ENCODE measurements at places on chromosomes 13 and 19.
A peak's percentile ranks its signal among the peaks of the same experiment; 100 is the strongest.

GRCh38 chr19:50833802-50834167 is 411 bp upstream of the KLK15 start:
- no peak for DNase-seq

GRCh38 chr19:13902993-13903555 is 2.8 kb downstream of the BRME1 start:
- no peak for DNase-seq

GRCh38 chr13:51269039-51269438 is 46.8 kb downstream of the FAM124A start:
- DNase-seq: no peak

DNA sequence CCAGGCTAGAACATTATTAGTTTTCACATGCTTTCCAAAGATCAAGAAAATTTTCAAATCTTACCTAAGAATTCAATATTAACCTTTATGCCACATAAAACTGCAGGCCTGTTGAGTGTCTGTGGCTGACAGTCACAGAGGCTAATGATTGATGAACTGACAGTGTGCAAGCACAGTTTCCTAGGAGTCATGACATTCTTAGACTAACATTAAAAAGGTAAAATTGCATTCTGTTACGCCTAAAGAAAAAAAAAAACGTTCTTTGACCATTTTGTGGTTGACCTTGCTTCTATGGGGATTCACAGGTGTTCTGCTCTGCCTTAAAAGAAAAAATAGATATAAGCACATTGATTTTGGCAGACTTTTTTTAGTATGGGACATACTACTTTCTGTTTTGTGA is 1776.2 kb downstream of the PCDH9 start:
- no peak for DNase-seq

DNA sequence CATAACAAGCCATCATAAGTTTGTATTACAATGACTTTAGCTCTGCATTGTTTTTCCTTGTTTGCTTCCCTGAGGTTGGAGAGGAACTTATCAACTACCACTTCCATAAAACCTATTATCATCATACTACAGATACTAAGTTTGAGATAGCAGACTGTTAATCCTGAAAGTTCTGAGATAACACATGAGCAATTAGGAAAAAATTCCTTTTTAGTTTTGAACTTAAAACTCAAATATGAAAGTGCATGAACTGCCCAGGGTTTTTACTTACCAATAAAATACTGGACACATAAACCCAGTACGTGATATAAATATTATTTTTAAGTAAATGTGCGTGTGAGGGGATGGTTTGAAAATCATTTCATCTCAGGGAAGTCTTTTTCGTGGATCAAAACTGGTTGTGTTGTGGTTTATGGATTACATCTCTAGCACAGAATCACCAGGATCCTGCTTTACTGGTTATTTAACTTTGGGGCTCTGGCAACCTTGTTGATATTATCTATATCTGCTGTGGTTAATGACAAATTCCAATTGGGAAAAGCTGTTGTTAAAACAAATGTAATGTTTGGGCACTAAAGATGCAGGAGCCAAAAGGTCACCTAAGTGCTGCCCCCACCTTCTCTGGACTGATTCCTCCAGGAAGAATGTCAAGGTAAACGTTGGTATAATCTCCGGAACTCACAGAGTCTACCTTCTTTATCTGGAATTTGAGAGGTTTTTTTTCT is 12.4 kb downstream of the CDX2 start:
- DNase-seq: no peak

- no peak for DNase-seq
Measured at GRCh38 chr13:54175466-54175865, 1146.9 kb downstream of the OLFM4 start.

GRCh38 chr19:56637976-56638555 is 4.9 kb upstream of the SMIM17 start:
- no peak for DNase-seq

GRCh38 chr19:31560086-31561060 is 211.1 kb upstream of the TSHZ3 start:
- DNase-seq: no peak

- no peak for DNase-seq
Measured at GRCh38 chr19:45953676-45954075, 20.0 kb downstream of the NOVA2 start.

DNA sequence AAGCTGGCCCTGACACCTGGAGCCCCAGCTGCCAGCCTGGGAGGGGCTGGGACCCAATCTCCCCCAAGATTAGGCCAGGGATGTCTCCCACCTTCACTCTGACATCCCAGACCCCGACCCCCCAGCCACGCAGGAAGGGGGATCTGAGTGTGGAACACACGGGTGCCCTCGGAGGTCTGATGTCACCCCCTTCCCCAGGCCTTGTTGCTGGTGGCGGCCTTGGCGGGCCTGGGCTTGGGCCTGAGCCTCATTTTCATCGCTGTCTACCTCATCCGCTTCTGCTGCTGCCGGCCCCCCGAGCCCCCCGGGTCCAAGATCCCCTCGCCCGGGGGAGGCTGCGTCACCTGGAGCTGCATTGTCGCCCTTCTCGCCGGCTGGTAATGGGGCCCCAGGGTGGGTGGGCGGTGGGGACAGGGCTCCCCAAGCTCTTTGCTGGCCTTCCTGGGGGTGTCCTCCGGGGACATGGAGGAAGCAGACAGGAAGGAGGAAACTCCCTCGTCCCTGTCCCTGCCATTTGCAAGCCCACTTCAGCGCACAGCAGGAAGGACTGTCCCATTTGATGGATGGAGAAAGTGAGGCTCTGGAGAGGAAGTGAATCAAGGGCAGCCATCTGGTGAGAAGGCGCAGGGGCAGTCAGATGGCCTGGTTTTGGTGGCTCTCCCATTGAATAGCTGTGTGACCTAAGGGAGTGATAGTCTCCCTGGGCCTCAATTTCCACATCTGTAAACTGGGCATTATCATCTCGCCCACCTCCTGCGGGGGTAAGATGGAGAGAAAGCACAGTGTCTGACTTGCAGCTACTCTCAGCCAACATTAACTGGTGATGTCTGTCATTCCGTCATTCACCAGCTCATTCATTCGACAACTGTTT is 3.9 kb downstream of the TTYH1 start:
- no peak for DNase-seq

DNA sequence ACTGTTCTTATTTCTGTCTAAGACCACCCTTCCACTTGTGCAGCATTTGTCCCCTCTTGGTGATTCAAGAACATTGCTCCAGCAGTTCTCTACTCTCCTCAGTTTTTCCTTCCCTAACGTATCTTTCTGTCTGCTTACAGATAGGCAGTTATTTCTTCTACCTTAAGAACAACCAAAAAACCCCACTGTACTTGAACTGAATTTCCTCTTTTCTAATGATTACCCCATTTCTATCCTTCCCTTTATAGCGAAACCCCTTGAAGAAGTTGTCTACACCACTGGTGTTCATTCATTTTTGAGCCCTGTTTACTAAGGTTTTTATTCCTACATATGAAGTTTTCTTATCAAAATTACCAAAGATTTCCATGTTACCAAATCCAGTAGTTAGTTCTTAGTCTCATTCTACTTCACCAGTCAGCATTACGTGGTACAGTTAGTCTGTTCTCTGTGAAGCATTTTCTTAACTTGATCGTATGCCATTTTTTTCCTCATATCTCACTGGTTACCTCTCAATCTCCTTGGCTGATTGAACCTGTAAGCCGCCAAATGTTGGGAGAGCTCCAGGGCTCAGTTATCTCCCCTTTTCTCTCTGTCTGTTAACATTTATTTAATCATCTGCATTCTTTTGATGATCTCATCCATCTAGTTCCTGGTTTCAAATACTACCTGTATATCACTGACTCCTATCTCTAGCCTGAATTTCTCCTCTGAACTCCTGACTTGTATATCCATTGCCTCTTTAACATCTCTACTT is 9.0 kb downstream of the LSM14A start:
- DNase-seq: no peak

- peak; percentile 58 for DNase-seq
Measured at GRCh38 chr19:11293433-11294389, 2.2 kb upstream of the TSPAN16 start.

DNA sequence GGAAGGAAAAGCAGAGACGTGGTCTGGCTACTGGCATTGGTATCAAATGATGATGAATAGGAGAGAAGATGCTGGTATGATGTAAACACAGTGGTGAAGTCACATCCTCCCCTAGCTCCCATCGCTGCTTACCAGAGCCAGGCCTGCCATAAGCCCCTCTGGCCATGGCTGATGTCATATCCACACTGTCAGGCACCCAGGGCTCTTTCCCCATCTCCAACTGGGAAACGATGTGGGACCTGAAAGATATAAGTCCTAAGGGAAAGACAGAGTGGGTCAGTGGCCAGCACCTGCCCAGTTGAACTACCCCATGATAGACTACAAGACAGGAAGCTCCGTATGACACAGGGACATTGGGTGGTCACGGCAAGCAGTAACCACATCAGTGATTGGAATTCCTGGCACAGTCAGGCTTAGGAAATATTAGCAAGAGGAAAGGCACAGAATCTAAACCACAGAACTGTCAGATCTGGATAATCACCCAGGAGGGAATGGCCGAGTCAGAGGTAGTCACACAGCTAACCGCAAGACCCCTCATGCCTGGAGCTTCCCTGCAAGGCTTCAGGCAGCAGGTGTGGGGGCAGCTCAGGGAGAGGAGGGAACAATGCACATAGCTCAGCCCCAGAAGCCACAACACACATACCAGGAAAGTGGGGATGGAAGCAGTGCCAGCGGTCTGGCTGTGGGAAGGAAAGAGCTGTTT is 3.8 kb downstream of the ZNF792 start:
- DNase-seq: no peak

- DNase-seq: no peak
Measured at GRCh38 chr19:4980838-4981680, 12.1 kb downstream of the KDM4B start.

- DNase-seq: no peak
Measured at GRCh38 chr19:39679056-39679790, 23.5 kb downstream of the LGALS16 start.

DNA sequence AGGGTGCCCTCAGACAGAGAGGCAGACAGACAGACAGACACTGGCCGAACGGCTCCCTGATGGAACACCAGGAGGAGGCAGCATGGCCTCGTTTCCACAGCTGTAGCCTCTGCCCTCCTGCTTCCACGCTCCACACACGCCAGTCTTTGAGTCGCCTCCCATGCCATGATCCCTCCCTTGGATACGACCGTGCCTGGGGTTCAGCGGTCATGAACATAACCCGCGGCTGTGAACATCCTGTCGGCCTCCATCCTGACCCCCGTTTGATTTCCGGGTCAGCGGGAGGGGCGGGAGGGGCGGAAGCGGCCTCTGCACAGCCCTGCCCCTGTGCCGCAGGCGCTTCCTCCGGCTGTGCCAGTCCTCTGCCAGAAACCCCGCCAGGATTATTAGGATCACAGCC is 23.4 kb downstream of the GP6 start:
- DNase-seq: no peak

- DNase-seq: no peak
Measured at GRCh38 chr19:14378890-14379289, 2.4 kb upstream of the ADGRE5 start.

GRCh38 chr13:106233134-106233735 is 302.2 kb downstream of the EFNB2 start:
- no peak for DNase-seq

GRCh38 chr13:63107179-63107943 is 1691.7 kb upstream of the PCDH20 start:
- DNase-seq: no peak

DNA sequence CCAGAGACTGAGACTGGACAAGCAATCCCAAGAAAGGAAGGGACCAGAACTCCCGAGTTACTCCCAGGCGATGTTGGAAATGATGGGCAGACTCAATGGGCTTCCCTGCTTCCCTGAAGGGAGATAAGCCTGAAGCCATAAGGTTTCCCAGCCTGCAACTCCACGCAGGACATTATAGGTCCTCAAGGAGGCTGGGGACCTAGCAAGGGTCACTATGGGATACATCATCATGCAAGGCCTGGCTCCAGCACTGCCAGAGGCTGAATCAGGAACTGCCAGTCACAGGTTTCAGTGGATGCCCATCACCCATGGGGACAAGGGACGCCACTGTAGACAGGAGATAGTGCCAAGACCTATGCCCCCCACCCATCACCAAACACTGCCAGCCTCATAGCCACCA is 338.7 kb downstream of the IRS2 start:
- DNase-seq: no peak

DNA sequence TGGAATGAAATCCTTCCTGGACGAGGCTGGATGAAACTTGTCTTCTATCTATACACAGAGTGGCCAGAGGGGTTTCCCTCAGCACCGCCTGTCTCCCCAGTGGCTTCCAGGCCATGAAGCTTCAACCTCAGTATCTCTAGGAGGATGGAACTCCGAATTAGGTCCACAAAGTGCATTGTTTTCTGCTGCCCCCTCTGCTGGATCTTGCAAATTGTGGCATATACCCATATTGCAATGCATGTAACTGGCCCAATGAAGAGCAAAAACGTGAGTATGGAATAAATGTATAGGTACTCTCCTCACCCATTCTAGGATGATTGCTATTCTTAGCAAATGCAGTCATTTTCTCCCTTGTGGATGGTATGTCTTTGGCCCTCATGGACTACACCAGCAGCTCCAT is 14.7 kb upstream of the LILRB4 start:
- no peak for DNase-seq

DNA sequence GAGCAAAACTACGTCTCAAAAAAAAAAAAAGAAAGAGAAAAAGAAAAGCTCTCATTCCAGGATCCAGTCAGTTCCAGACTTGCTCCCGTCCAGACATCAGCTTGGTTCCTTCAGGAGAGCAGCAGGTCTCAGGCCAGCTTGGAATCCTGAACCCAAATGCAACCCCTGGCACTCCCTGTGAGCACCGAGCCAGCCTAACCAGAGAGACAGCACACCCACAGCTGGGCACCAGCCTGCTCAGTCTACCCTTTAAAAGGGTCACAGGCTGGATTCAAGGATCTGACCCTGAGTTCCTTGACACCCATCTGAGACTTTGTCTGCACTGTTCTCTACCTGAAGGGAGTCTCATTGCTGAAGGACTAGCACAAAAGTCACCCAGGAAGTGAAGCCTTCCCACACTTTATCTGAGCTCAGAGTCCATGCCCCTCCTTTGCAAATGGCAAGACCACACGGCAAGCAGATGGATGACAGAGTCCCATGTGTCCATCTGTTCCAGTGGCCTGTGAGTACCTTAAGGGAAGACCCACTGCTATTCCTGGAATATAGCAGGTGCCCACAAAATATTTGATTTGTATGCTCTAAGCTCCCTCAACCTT is 1.4 kb downstream of the PEPD start:
- DNase-seq: no peak

GRCh38 chr13:31768351-31768750 is 29.0 kb downstream of the RXFP2 start:
- no peak for DNase-seq

DNA sequence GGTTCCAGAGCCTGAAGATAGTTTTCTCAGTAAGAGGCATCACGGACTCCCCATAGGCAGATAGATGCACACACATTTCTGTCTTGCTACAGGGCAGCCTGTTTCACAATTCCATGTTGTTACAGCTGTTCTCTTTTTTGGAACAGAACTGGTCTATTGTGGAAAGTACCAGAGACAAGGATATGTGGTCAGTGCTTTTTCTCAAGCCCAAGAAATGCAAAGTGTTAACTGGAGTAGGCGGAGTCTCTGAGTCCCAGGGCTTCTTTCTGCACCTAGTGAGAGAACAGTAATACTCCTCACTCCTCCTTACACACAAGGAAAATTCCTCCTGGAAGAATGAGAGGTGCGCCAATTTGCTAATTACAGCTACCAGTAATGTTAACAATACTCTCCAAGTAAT is 141.6 kb upstream of the ARGLU1 start:
- no peak for DNase-seq

- no peak for DNase-seq
Measured at GRCh38 chr19:52464798-52465470, 11.6 kb downstream of the ZNF578 start.
